ENCODE measurements at places on chromosomes 12 and 14.

GRCh38 chr12:182381-182892 is 31.5 kb downstream of the SLC6A12 start:
- DNase-seq: peak; percentile 34

- no peak for DNase-seq
Measured at GRCh38 chr14:39912192-39913100, 480.2 kb upstream of the FBXO33 start.

- no peak for DNase-seq
Measured at GRCh38 chr14:51852541-51852940, 7.9 kb upstream of the GNG2 start.

- DNase-seq: no peak
Measured at GRCh38 chr12:108367436-108367835, 28.3 kb upstream of the CMKLR1 start.

GRCh38 chr12:92237762-92238523 is 92.3 kb upstream of the BTG1 start:
- no peak for DNase-seq

DNA sequence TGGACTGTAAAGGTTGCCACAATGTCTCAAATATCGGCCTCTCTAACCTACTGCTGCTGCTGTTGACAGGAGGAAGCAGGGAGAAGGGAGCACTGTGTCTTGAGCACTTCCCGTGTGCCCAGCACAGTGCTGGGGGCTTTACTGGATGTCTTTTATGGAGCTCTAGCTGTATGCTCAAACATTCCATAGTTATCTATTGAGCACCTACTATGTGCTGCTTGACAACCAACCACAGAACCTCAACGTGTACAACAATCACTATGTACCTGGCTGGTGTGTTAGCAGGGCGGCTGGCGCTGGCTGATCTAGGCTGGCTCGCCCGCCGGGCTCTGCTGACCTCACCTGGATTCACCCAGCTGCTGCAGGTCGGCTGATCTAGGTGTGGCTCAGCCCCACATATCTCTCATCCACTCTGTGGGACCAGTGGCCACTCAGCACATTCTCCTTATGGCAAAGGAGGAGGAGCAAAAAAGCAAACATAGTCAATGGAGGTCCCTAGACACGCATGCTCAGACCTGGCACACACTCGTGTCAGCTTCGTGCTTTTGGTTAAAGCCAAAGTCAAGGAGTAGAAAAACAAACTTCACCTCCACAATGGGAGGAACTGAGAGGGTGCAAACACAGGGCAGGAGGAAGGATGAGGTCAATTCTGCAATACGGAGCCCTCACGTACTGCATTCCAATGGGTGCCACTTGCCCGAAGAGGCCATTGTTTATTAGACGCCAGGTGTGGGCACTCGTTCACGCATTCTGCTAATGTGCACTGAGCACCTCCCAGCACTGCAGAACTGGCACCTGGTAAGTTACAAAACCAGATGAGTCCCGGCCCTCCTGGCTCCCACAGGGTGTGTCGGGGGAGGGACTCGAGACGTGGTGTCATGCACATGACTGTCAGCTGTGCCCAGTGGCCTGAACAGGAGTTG is 147.2 kb downstream of the SCARB1 start:
- no peak for DNase-seq

DNA sequence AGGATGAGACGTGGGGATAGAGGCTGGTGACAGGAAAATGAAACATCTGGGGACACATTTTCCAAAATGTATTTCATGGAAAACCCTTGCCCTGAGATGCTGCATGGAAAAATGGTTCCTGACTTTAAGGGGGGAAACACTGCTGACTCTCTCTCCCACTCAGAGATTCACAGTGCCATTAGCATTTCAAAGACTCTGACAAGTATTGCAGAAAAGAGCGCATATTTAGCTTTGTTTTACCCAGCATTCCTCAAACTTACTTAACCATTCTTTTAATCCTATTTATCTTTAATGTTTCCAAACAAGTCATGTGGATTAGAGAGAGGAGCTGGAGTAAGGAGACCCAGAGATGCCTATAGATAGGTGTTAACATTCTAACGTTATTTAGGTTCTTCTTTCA is 141.8 kb upstream of the DYRK2 start:
- no peak for DNase-seq

DNA sequence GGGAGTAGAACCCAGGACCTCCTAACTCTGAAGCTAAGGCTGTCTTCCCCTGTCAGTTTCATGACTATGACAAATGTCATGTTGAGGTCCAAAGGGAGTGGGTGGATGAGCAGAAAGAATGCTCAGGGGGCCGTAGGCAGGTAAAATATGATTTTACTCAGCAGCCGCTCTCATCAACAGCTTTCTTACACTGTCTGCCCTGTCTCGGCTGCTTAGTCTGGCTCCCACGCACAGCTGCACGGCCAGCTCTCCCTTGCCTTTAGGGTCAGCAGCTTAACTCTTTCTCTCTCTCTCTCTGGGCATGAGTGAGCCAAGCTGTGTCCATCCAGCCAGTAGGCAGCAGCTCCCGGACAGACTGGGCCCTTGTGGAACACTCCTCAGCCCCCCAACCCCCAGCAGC is 95.2 kb downstream of the GCH1 start:
- no peak for DNase-seq

GRCh38 chr14:103597623-103598377 is 31.2 kb upstream of the KLC1 start:
- DNase-seq: peak; percentile 51

- DNase-seq: no peak
Measured at GRCh38 chr14:70902184-70902583, 5.1 kb upstream of the PCNX1 start.

GRCh38 chr12:64691227-64691794 is 67.9 kb downstream of the GNS start:
- no peak for DNase-seq

DNA sequence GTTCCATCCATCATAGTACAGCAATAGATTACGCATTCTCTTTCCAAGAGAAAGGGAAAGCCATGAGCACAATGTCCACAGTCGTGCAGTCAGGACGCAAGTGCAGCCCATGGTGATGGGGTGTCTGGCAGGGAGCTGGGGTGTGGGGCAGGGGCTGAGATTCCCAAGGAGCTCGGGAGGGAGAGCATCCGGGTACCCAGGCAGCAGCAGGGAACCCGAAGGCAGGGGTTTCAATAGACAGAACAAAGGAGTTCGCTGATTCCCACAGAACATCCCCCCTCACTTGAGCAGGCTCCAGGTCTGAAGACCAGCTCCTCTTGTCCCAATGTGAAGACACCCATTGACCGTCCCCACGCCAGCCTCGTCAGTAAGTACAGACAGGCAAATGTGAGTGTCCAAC is 13.5 kb downstream of the ANHX start:
- no peak for DNase-seq

DNA sequence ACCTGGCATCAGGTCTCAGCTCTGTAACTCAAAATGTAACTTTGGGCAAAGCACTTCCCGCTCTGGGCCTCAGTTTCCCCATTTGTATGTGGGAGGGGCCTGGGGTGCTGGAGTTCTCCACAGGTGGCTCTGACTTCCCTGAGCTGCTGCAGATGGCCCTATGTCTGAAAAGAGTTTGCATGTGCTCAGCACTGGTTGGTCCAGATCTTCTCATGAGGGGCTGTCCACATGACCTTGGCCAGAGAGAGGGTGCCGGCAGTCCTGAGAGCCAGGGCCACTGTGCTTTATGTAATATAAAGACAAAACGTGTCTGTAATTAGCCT is 7.2 kb upstream of the CACNA2D4 start:
- no peak for DNase-seq

- peak; percentile 78 for DNase-seq
Measured at GRCh38 chr12:70645494-70646317, 8.5 kb upstream of the PTPRB start.

DNA sequence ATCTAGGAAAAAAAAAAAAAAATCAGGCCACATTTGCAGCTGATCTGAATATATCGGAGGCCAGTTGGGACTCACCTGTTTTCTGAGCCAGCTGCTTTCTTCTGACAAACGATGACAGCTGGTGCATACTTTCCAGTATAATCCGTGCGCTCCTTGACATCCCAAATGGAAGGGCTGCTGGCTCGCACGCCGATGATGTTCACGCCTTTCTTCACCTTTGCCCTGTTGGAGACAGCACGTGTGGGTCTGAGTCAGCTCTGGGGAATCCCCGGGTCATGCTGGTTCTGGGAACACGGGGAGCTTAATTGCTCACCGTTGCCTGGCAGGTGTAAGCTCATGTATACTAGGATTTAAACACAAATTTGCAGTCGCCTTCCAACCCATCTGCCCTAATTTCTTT is 372.8 kb downstream of the TMEM132D start:
- no peak for DNase-seq

GRCh38 chr12:111178181-111179081 is 190.5 kb downstream of the PHETA1 start:
- DNase-seq: no peak

DNA sequence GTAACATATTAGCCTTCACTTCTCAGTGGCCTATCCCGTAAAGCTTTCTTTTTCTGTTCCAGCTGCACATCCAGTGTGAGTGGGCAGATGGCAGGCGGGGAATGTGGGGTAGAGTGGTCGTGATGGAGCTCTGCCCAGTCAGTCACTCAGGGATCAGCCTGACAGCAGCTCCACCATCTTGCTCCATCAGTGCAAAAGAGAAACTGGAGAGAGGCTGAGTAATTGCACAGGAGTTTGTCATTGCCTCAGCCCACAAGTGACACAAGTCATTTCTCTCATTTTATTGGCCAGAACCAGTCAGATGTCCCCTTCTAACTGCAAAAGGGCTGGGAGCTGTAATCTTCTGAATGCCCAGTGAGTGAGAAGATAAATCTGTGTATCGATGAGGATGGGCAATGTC is 66.5 kb downstream of the ATP23 start:
- DNase-seq: no peak

DNA sequence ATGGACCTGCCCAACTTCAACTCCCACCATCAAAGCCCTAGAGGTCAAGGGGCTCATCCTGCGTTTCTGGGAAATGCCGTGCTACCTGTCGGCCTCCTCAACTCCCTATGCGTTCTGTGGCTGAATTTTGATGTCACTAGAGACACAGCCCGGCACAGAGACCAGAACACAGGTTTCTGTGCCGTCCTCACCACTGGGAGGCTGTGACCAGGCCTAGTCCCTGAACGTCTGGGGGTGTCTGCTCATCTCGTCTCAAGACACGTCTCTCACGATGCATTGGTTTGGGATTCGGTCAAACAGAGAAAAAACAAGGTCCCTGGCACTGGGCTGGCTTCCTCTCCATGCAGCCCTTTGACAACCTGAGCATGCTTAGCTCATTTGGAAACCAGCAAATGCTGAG is 33.5 kb downstream of the SLC15A4 start:
- DNase-seq: no peak

- no peak for DNase-seq
Measured at GRCh38 chr12:19941096-19941495, 427.2 kb upstream of the PDE3A start.

- DNase-seq: no peak
Measured at GRCh38 chr14:52080808-52081755, 12.2 kb upstream of the NID2 start.

- no peak for DNase-seq
Measured at GRCh38 chr12:64687816-64688215, 71.4 kb downstream of the GNS start.

GRCh38 chr14:52360831-52361230 is 46.7 kb downstream of the PTGER2 start:
- no peak for DNase-seq

DNA sequence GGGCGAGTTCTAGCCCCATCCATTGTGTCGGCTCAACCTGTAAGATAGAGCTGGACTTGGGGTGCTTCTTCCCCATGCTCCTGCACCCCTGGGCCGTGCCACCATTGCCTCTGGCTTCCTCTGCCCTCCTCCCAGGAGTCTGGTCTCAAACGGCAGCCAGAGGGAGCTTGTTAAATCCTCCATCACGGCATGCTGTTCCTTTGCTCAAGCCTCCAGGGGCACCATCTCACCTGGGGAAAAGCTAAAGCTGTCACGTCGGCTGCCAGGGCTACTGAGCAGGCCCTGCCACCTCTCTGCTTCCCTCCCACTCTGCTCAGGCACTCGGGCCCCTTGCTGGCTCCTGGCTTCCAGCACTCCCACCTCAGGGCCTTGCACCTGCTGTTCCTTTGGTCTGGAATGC is 140.4 kb downstream of the RBM19 start:
- DNase-seq: no peak

DNA sequence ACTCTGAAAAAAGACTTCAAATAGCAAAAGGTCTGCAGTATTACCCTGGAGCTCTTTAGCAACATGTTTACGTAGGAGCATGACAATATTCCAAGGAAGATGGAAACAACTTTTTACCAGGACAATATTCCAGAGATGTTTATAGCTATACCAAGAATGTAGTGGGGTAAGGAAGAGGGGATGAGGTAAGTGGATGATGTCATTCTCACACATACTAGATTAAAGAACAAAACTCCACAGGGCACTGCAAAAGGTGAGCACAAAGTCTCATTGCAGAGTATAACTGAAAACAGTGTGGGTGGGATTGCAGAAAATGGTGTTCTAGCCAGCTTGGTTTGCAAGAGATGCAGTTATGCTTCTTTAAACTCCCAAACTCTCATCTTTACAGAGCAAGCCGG is 8.4 kb downstream of the CMTM5 start:
- DNase-seq: no peak

DNA sequence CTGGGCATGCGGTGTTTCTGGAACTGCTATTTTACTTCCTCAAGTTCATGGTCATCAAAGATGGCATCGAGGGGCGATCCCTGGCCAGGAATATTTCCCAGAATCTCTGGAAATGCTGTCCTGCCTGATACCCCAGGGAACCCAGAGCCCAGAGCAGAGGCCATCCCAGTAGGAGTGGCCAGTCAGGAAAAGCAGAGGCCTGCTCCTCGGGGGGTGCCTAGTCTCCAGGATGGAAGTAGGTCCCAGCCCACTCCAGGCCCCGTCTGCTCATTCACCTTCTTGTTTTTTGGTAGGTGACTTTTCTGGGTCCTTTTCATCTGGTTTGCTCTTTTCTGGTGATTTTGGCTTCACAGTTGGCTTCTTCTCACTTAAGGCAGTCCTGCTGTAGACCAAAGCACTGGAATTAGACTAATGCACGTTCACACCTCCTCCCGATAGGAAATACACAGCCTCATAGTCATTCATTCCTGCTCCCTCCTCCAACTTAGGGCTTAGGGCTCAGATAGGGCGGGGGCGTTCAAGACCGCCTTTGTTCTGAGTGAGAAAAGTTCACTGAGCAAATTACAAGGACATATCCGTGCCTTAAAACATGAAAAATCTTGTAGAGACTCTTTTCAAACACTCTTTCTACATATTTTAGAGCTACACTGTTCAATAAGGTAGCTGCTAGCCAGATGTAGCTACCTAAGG is 51.1 kb downstream of the TRAFD1 start:
- no peak for DNase-seq
